ENCODE measurements at places on chromosomes 6 and 20.

DNA sequence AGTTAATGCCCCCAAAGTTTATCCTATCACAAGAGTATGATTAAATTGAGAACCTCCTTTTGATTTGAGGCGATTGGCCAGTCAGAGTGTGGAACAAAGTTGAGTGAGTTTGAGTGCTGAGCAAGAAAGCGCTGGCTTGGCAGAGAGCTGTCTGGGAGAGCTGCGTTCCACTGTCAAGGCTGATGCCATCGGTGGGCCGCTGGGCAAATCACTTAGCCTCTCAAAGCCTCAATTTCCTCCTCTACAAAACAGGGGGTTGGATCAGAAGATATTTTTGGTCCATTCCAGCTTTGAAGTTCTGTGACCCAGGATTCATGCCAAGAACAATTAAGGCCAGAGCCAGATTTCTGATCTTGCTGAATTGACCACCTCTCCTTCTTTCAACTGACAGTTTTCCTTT lies 60.2 kb downstream of the TMEM242 start:
- peaks cover 4% of the 10 kb centered on the region for H3K4me1 ChIP-seq
- no peak overlapping the region for H3K27ac ChIP-seq
- H3K4me3 ChIP-seq: no peak overlapping the region
- H3K36me3 ChIP-seq: no peaks in the 10 kb centered on the region

- H3K27me3 ChIP-seq: no peaks in the 10 kb centered on the region
- peak overlapping the region; percentile 96 for H3K27ac ChIP-seq
- peak; percentile 26 for DNase-seq
- H3K4me1 ChIP-seq: peaks cover 38% of the 10 kb centered on the region
Measured at GRCh38 chr20:58891718-58892140, 39.2 kb downstream of the GNAS start.

- peaks cover 7% of the 10 kb centered on the region for H3K36me3 ChIP-seq
- peak overlapping the region; percentile 60 for H3K4me3 ChIP-seq
- peak overlapping the region; percentile 62 for H3K27ac ChIP-seq
- peaks cover 84% of the 10 kb centered on the region for H3K4me1 ChIP-seq
- DNase-seq: no peak
Measured at GRCh38 chr6:142844065-142844755, 100.8 kb downstream of the HIVEP2 start.

- H3K36me3 ChIP-seq: no peaks in the 10 kb centered on the region
- H3K4me3 ChIP-seq: no peak overlapping the region
- no peak for DNase-seq
- H3K27ac ChIP-seq: no peak overlapping the region
- H3K4me1 ChIP-seq: no peaks in the 10 kb centered on the region
Measured at GRCh38 chr6:112352607-112353006, 5.5 kb downstream of the RFPL4B start.

DNA sequence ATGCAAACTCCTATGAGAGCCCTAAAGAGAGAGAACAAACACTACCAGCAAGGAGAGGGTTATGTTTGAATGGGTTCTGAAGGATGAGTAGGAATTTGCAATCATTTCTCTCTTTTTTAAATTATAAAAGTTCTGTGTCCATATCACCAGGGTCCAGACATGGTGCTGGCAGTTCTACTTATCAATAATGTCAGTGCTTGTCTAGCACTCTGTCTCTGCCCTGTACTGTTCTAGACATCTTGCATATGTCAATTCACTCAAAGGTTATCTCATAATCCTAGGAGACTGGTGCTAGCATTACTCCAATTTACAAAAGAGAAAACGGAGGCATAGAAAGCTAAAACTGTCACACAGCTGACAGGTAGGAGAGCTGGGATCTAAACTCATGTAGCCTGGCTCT lies 101.3 kb downstream of the VEGFA start:
- H3K4me1 ChIP-seq: no peaks in the 10 kb centered on the region
- DNase-seq: no peak

- no peak overlapping the region for H3K4me3 ChIP-seq
- DNase-seq: no peak
- no peak overlapping the region for H3K27ac ChIP-seq
- H3K27me3 ChIP-seq: no peaks in the 10 kb centered on the region
- H3K4me1 ChIP-seq: no peaks in the 10 kb centered on the region
- no peaks in the 10 kb centered on the region for H3K36me3 ChIP-seq
Measured at GRCh38 chr20:63316502-63316921, 23.5 kb downstream of the COL20A1 start.

GRCh38 chr6:138346302-138347195 lies 31.2 kb upstream of the SMIM28 start:
- H3K4me3 ChIP-seq: no peak overlapping the region
- no peak overlapping the region for H3K27ac ChIP-seq
- no peaks in the 10 kb centered on the region for H3K4me1 ChIP-seq
- H3K36me3 ChIP-seq: no peaks in the 10 kb centered on the region
- DNase-seq: no peak
- H3K27me3 ChIP-seq: peaks cover 28% of the 10 kb centered on the region

- no peak overlapping the region for H3K4me3 ChIP-seq
- H3K4me1 ChIP-seq: no peaks in the 10 kb centered on the region
- DNase-seq: no peak
- H3K36me3 ChIP-seq: no peaks in the 10 kb centered on the region
Measured at GRCh38 chr6:69042297-69042696, 407.2 kb downstream of the ADGRB3 start.

DNA sequence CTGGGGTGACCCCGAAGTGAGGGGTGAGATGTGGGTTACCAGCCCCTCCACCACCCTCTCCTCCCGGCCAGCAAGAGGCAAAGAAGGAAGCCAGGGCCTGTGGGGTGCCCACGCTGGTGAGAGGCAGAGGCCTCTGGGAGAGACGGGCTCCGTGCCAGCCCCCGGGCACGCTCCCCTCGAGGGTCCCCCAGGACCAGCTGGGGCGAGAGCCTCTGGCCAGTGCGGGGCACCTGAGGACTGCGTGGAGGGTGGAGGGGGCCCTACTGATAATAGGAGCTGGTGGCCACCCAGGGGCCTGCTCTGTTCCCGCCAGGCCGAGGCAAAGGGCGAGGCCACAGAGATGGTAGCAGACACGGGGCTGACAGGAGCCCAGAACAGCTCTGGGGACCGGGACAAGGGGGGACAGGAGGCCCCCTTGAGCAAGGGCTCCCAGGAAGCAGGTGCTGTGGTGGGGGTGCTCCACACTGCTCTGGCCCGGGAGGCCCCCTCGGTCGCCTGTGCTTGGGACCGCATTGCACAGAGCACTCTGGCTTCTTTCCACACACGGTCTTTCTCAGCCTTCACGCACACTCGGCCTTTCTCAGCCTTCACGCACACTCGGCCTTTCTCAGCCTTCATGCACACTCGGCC lies 226.9 kb downstream of the TTLL2 start:
- H3K27ac ChIP-seq: no peak overlapping the region
- no peaks in the 10 kb centered on the region for H3K4me1 ChIP-seq
- H3K4me3 ChIP-seq: no peak overlapping the region
- no peaks in the 10 kb centered on the region for H3K27me3 ChIP-seq
- no peak for DNase-seq
- no peaks in the 10 kb centered on the region for H3K36me3 ChIP-seq

- H3K36me3 ChIP-seq: no peaks in the 10 kb centered on the region
- H3K27ac ChIP-seq: no peak overlapping the region
- no peak overlapping the region for H3K4me3 ChIP-seq
- DNase-seq: no peak
Measured at GRCh38 chr6:85920782-85921181, 278.1 kb upstream of the SYNCRIP start.

- peaks cover 6% of the 10 kb centered on the region for H3K4me1 ChIP-seq
- H3K27ac ChIP-seq: no peak overlapping the region
- DNase-seq: no peak
Measured at GRCh38 chr6:143592335-143592734, 80.8 kb upstream of the FUCA2 start.

- DNase-seq: no peak
- no peaks in the 10 kb centered on the region for H3K27me3 ChIP-seq
- H3K27ac ChIP-seq: no peak overlapping the region
- H3K4me1 ChIP-seq: no peaks in the 10 kb centered on the region
- no peaks in the 10 kb centered on the region for H3K36me3 ChIP-seq
Measured at GRCh38 chr6:140744659-140745320, 1370.3 kb upstream of the CITED2 start.

DNA sequence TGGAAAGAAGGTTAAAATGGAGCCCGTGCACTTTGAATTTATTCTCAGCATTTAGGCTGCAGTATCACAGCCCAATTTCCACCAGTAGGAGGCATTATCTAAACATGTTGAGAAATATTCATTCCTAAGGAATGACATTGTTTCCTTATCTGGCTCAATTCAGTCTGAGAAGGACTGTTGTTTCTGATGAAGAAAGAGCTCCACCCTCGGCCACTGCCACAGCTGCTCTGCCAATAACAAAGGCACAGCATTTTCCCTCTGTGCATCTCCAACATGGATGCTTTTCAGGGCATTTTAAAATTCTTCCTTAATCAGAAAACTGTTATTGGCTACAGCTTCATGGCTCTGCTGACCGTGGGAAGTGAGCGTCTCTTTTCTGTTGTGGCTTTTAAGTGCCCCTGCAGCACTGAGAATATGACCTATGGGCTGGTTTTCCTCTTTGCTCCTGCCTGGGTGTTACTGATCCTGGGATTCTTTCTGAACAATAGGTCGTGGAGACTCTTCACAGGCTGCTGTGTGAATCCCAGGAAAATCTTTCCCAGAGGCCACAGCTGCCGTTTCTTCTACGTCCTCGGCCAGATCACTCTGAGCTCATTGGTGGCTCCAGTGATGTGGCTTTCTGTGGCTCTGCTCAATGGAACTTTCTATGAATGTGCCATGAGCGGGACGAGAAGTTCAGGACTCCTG lies at the start of gene CALHM5:
Gene CALHM5, plus strand, starts transcription at position 216 of the 687 bp plus-strand sequence. Its CDS starts 58 bp downstream, at position 274.
- no peaks in the 10 kb centered on the region for H3K36me3 ChIP-seq
- peaks cover 9% of the 10 kb centered on the region for H3K27me3 ChIP-seq
- no peak within 1 kb of the TSS for H3K4me3 ChIP-seq
- no peaks in the 10 kb centered on the region for H3K4me1 ChIP-seq
- DNase-seq: no peak

DNA sequence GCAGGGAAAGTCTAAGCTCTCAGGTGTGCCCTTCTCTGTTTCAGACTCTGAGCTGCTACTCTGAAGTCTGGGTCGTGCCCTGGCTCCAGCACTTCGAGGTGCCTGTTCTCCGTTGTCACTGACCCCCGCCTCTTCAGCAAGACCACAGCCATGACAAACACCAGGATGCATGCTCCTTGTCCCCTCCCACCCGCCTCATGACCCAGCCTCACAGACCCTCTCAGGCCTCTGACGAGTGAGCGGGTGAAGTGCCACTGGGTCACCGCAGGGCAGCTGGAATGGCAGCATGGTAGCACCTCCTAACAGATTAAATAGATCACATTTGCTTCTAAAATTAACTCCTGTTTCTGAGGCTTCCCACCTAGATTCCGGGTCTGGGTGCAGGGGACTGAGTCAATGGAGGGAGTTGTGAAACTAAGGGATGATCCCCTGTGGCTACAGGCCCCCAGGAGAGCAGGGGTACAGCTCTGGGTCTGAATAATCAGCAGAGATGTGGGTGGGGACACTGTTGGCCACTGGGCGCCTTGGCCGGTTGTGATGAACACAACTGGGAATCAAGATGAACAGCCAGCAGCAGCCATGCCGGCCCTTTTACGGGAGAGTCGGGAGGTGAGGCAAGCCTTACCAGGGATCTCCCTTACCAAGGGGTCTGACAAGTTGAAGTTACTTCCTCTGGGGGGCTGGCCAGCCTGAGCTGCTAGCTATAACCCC lies 10.7 kb downstream of the CST7 start:
- peaks cover 28% of the 10 kb centered on the region for H3K4me1 ChIP-seq
- no peaks in the 10 kb centered on the region for H3K27me3 ChIP-seq

GRCh38 chr6:30821862-30822784 lies 62.2 kb upstream of the DDR1 start:
- peaks cover 47% of the 10 kb centered on the region for H3K36me3 ChIP-seq
- no peak for DNase-seq
- no peak overlapping the region for H3K4me3 ChIP-seq
- no peak overlapping the region for H3K27ac ChIP-seq

DNA sequence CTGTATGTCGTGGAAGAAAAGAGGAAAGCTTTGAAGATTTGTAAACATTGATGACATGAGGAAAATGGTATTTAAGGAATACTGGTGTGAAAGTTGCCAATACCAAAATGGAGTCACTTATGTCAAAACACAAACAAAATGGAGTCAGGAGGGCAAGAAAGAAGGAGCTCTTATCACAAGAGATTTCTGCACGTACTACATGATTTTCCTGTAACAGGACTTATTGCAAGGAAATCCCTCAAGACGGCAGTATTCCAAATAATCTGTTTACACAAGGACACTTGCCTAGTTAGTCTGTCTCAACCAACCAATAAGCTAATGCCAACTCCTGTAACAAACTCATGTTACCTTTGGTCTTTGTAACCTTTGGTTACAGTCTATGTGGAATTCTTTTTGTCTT lies 29.8 kb downstream of the SLC2A12 start:
- H3K4me1 ChIP-seq: no peaks in the 10 kb centered on the region
- H3K36me3 ChIP-seq: no peaks in the 10 kb centered on the region
- H3K27ac ChIP-seq: no peak overlapping the region

DNA sequence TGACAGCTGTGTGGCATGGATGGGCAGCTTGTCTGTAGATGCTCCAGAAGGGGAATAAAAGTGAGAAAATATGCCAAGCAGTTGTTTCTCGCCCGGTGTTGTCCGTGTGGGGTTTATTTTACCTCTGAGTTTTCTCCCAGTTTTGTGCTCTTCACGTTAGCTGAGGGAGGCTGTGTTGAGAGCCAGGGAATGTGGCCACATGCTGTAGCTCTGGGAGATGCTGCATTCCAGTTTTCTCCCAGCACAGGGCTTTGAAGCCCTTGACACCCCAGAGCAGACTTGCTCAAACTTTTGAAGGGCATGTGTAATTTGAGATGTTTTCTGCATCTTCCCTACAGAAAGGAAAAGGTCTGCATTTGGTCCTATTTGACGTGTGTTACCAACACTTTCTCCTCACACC lies 67.7 kb downstream of the RREB1 start:
- H3K4me1 ChIP-seq: peaks cover 9% of the 10 kb centered on the region
- H3K27ac ChIP-seq: no peak overlapping the region
- DNase-seq: no peak
- no peaks in the 10 kb centered on the region for H3K27me3 ChIP-seq
- H3K36me3 ChIP-seq: peaks cover 26% of the 10 kb centered on the region

DNA sequence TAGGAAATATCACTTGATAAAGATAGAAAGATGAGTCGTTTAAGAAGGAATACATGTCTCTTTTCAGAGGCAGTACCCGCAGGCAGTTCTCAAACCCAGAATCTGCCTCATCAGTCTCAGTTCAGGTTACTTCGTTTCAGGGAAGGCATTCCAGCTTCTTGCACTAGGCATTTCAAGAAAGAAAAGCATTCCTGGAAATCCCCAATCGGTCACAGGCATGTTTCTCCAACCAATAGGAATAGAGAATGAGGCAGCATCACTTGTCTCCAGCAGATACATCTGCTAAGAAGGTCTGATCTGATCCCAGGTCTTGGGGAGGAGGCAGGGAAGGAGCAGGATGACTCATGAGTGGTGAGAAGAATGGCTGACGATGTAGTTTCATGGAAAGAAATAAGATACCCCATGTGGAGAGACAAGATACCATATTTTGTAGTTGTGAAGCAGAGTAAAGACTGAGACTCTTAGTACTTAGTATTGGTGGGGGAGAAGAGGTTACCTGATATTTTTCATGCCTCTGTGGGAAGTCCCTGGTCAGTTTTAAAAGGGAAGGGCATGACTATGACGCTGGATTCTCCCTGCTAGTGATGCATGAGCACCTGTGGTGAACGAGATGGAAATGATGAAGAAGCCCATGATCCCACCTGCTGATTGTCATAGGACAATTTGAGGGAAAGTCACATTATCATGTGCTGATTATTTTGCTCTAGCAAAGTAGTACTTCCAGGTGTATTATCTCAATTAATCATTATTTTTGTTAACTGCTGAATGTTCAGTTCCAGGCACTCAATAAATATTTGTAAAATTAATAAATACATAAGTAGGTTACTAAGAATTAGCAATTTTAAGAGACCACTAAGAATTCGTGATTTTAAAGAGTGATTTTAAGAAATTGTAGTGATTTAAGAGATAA lies 20.3 kb upstream of the HLA-DRB1 start:
- peak; percentile 50 for DNase-seq
- H3K27me3 ChIP-seq: peaks cover 10% of the 10 kb centered on the region
- H3K27ac ChIP-seq: no peak overlapping the region
- no peaks in the 10 kb centered on the region for H3K36me3 ChIP-seq

Data from activated T-helper 2 cell treated with anti-CD3 and anti-CD28 coated beads, Interferon-gamma antibody, Interleukin-2, Interleukin-4, amounts not matched to agents 10 μg/mL and 5 μg/mL and 100 μg/mL, durations not matched to agents 14 hours and 24 hours and 36 hours (primary cell).